ENCODE measurements at places on chromosomes 3 and 15. TPM values are rescaled to one million over a fixed set of nuclear protein-coding genes. Genes with fewer than 3 reads are reported as not detected.

The GOLGA8J gene
- 0.33 TPM for total RNA-seq

The OR5K2 gene
- not detected for total RNA-seq

The FBXW12 gene
- not detected for total RNA-seq

The CHRNA7 gene
- total RNA-seq: 6.1 TPM

The GPR156 gene
- 3.8 TPM for total RNA-seq

The MEIS2 gene
- 132 TPM for total RNA-seq

The GHSR gene
- not detected for total RNA-seq

The GRIP2 gene
- 9.1 TPM for total RNA-seq

The GOLGA6L10 gene
- 5.0 TPM for total RNA-seq

The CLDN1 gene
- 9.4 TPM for total RNA-seq

The IQCF5 gene
- not detected for total RNA-seq

The SSUH2 gene
- 0.77 TPM for total RNA-seq

The MRPS25 gene
- 40.8 TPM for total RNA-seq

The RBP2 gene
- total RNA-seq: not detected

The ZIC1 gene
- total RNA-seq: 19.4 TPM

The MESP2 gene
- total RNA-seq: 2.8 TPM

The PRR20G gene
- not detected for total RNA-seq

The HCLS1 gene
- total RNA-seq: 7.0 TPM

The ASB14 gene
- total RNA-seq: 0.33 TPM

The CCDC51 gene
- total RNA-seq: 10.4 TPM

The CCR3 gene
- not detected for total RNA-seq

The SAMMSON gene
- total RNA-seq: 1.2 TPM

The PPARG gene
- 5.5 TPM for total RNA-seq

The TBCCD1 gene
- 30.2 TPM for total RNA-seq

The CACNA2D3 gene
- total RNA-seq: 4.9 TPM

The C3orf52 gene
- 2.1 TPM for total RNA-seq

The ABHD2 gene
- 63.0 TPM for total RNA-seq

The CYP1A2 gene
- total RNA-seq: not detected

The FOXB1 gene
- not detected for total RNA-seq

The CPA3 gene
- 8.6 TPM for total RNA-seq

The TIMP4 gene
- 3.1 TPM for total RNA-seq

The EMC7 gene
- 24.5 TPM for total RNA-seq

The SLC12A1 gene
- 2.1 TPM for total RNA-seq

The EHHADH gene
- 7.3 TPM for total RNA-seq

The RAB7A gene
- total RNA-seq: 75.9 TPM

The CSNK1G1 gene
- total RNA-seq: 42.1 TPM

The GXYLT2 gene
- 33.9 TPM for total RNA-seq

The PLS1 gene
- total RNA-seq: 11.1 TPM

The ATP2B2 gene
- 28.0 TPM for total RNA-seq

The PLEKHO2 gene
- total RNA-seq: 34.1 TPM

The PRTG gene
- 34.4 TPM for total RNA-seq

The GP9 gene
- 1.2 TPM for total RNA-seq

The FHIT gene
- total RNA-seq: 6.8 TPM

The P2RY14 gene
- total RNA-seq: 4.9 TPM

The CMSS1 gene
- 19.1 TPM for total RNA-seq

The NANOGP8 gene
- not detected for total RNA-seq

The ZNF385D gene
- total RNA-seq: 35.0 TPM

The SI gene
- total RNA-seq: not detected

The ULK4 gene
- total RNA-seq: 31.4 TPM

The MCF2L2 gene
- total RNA-seq: 21.3 TPM
